ENCODE measurements at places on chromosomes 4 and X.

- DNase-seq = no peak
Measured at GRCh38 chr4:26525771-26526150, 35.5 kb upstream of the CCKAR start.

DNA sequence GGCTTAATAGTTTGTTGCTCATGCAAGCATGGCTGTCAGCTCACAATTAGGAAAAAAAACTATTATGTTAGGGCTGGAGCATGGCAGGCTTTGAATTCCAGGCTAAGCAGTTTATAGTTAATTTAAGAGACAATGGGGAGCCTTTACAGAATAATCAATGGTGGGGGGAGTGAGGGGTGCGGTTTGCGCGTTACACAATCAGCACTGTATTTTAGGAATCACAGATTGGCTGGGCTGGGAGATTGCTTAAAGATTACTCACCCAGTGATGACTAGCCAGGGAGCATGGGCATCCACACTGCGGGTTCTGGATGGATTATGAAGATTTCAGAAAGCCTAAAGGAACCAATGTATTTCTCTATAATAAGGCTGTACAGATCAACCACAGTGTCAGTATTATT is 186.6 kb downstream of the SOX3 start:
- no peak for DNase-seq

GRCh38 chr4:79296768-79297428 is 29.0 kb downstream of the NAA11 start:
- no peak for DNase-seq

- DNase-seq = no peak
Measured at GRCh38 chrX:99722094-99722493, 688.0 kb downstream of the PCDH19 start.

GRCh38 chr4:147586637-147587036 is 30.6 kb upstream of the TMEM184C start:
- no peak for DNase-seq

DNA sequence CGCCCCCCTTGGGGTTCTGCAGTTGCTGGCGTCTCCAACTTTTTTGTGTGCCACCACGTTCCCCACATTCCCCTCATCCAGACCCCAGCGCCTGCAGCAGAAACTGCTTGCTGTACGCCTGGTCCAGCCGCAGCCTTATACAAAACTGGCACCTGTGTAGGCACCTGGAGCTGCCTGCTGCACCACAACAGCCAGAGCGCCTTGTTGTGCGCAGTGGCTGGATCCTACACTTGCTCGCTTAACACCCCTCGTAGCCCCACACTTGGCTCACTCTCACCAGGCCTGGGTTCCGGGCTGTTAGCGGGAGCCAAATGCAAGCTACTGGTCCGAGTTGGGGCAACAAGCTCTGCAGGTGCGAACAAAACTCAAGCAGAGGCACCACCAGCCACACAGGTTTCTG is 136.8 kb downstream of the TECRL start:
- DNase-seq = no peak

DNA sequence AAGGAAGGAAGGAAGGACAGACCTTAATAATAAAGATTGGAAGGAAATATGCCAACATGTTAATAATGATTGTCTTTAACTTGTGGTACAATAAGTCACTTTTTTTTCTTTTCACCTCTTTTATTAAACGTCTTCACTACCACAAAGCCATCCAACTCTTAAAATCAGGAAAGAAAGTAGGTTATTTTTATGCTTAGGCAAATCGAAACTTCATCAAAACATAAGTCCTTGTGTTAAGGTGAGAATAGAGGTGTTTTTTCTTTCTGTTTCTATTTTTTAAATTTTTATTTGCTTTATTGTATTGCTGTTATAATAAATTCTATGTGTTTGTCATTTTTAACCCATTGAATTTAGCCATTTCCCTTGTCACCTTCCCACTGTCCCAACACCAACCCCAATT is 26.5 kb downstream of the BLOC1S4 start:
- DNase-seq = no peak

DNA sequence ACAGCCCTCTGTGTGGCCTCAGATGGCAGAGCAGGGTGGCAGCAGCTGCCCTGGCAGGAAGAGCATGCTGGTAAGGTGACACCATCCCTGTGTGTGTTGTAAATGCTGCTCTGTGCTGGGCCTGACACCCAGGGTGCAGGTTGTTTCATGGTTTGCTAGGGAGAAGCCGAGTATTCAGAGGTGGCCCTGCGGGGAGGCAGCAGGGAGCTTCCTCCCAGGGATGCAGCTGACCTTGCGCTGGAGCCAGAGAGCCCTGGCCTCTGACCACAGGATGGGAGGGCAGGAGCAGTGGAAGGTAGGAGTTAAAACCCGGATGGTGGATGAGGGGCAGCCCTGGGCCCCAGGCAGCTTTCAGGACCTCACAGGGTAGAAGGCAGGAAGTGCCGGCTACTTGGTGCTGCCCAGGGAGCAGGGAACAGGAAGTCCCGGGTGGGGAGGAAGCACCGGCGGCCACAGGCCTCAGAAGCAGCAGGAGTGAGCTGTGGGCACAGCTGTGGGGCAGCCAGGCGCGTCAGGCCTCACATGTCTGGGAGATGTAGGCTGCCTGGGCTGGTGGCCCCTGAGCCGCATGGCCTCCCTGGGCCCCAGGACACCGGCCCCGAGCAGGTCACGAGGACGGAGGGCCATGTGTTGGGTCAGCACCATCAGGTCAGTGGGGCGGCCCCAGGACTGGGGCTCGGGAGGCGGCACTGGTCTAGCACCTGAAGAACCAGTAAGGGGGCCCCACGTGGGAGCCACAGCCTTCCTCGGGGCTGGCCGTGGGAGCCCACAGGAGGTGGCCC is 19.1 kb downstream of the SH3BP2 start:
- peak; percentile 71 for DNase-seq
